ENCODE measurements at places on chromosomes 6 and 20. TPM values are rescaled to one million over a fixed set of nuclear protein-coding genes. Genes with fewer than 3 reads are reported as not detected.

DNA sequence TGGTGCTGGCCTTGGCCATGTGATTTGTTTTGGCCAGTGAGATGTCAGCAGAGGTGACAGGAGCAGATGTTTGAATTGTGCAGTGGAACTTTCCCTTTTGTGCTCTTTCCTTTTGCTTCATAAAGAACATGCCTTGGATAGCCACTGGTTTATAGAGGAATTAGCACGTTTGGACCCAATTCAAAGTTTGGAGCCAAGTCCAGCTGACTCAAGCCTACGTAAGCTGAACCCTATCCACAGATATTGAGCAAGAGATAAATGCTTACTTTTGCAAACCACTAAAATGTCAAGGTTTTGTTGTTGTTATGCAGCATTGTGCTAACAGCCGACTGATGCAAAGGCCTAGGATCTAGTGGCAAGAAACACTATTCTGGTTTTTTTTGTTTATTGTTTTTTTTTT, 230.9 kb upstream of the CITED2 start:
- H3K36me3 ChIP-seq, result no peaks in the 10 kb centered on the region
- H3K4me3 ChIP-seq, result no peak overlapping the region
- peaks cover 4% of the 10 kb centered on the region for H3K4me1 ChIP-seq
- no peak for DNase-seq

- no peaks in the 10 kb centered on the region for H3K4me1 ChIP-seq
- no peaks in the 10 kb centered on the region for H3K27me3 ChIP-seq
- no peak overlapping the region for H3K27ac ChIP-seq
- no peak overlapping the region for H3K4me3 ChIP-seq
- no peak for DNase-seq
- H3K36me3 ChIP-seq, result peaks cover 2% of the 10 kb centered on the region
Measured at GRCh38 chr6:21241231-21242130, 352.1 kb upstream of the SOX4 start.

GRCh38 chr6:51108563-51109234, 290.0 kb downstream of the TFAP2B start:
- H3K27me3 ChIP-seq, result no peaks in the 10 kb centered on the region
- no peak for DNase-seq
- no peak overlapping the region for H3K27ac ChIP-seq
- no peak overlapping the region for H3K4me3 ChIP-seq
- H3K4me1 ChIP-seq, result no peaks in the 10 kb centered on the region

The MOG gene
- total RNA-seq, result not detected

The SLC24A3 gene
- total RNA-seq, result not detected

The CCM2L gene
- not detected for total RNA-seq

Measured in activated naive CD4-positive, alpha-beta T cell treated with anti-CD3 and anti-CD28 coated beads for 36 hours (primary cell).